Fibroblast of villous mesenchyme (primary cell): ENCODE measurements at places on chromosomes 4 and X. TPM values are rescaled to one million over a fixed set of nuclear protein-coding genes. Genes with fewer than 3 reads are reported as not detected.

- no peak for DNase-seq
These were observed 133.0 kb downstream of the SNCA start for GRCh38 chr4:89703829-89704590.

DNA sequence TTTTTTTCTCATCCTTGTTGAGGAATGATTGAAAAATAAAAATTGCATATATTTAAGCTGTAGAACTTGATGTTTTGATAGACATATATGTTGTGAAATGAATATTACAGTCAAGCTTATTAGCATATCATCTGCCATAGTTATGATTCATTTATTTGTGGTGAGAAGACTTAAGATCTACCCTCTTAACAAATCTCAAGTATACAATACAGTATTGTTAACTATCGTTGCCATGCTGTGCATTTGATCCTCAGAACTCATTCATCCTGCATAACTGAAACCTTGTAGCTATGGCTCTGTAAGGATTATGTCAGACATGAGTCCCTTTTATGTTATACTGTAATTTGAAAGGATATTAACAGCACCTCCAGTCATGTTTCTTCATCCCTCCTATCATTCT lies 2045.3 kb downstream of the ARAP2 start:
- no peak for DNase-seq

DNA sequence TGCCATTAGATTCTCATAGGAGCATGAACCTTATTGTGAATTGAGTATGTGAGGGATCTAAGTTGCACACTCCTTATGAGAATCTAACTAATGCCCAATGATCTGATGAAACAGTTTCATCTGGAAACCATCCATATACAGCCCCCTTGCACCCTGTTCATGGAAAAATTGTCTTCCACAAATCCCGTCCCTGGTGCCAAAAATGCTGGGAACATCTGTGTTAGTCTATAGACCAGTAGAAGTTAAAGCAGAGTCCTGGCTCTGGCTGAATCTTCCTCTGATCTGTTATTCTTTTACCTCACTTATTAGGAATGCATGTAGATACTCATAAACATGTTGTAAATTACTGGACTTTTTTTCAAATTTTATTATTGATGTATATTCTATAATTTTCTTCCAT lies 29.2 kb downstream of the SULT1B1 start:
- DNase-seq, result no peak

- DNase-seq, result no peak
These were observed 127.5 kb upstream of the GIMD1 start for GRCh38 chr4:106496061-106496460.

Gene NDUFB11
- total RNA-seq, result 55.3 and 83.1 TPM in 2 replicates
